ENCODE measurements at places on chromosomes 2 and 18. TPM values are rescaled to one million over a fixed set of nuclear protein-coding genes. Genes with fewer than 3 reads are reported as not detected.

TDRD15 gene
- total RNA-seq: not detected

NAB1 gene
- 53.7 TPM for total RNA-seq

DDX1 gene
- 44.2 TPM for total RNA-seq

FAM110C gene
- 13.2 TPM for total RNA-seq

RNF181 gene
- total RNA-seq: 61.1 TPM

GRCh38 chr18:61831071-61831470, 61.7 kb downstream of the RNF152 start:
- H3K4me3 ChIP-seq: no peak overlapping the region
- no peaks in the 10 kb centered on the region for H3K27me3 ChIP-seq
- H3K4me1 ChIP-seq: peaks cover 2% of the 10 kb centered on the region
- no peaks in the 10 kb centered on the region for H3K36me3 ChIP-seq

DNA sequence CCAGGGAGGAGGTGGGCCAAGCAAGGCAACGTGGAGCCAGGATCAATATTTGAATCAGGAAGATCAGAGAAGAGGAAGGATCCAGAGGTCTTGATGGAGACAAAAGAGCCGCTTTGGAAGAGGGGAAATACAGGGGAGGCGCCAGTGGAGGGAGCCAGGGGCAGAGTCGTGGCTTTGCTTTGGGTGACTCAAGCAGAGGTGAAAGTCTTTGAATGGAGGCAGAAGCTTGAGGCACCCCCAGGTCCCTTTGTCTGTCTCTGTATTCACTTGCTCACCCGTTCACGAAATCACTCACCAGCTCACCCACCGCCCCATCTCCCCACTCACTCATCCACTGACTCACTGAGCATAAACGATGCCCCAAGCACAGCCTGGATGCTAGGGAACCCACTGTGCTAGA, 134.1 kb downstream of the ACOXL start:
- H3K36me3 ChIP-seq: no peaks in the 10 kb centered on the region
- no peaks in the 10 kb centered on the region for H3K4me1 ChIP-seq
- H3K27ac ChIP-seq: no peak overlapping the region
- H3K27me3 ChIP-seq: no peaks in the 10 kb centered on the region

DNA sequence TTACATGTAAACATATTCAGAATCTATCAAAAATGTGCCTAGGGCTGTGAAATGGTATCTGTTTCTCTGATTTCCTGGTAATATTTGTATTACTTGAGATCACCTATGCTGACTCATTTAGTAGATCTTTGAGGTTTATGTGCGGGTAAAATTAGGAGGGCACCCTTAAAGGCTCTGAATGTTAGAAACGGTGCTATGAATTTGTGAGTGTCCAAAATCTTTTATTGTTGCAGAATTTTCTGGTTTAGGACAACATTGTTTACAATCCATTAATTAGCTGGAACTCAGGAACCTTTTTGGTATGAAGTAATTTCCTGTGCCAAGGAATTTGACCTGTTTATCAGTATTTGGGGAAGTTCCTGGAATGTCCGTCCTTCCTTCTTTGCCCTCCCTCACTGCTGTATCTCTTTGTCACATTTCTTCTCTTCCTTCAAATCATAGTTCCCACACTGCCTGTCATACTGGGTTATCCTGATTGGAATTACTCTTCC, 130.5 kb downstream of the TANC1 start:
- H3K4me1 ChIP-seq: peaks cover 21% of the 10 kb centered on the region
- H3K27me3 ChIP-seq: no peaks in the 10 kb centered on the region
- no peaks in the 10 kb centered on the region for H3K36me3 ChIP-seq
- H3K4me3 ChIP-seq: no peak overlapping the region
- no peak overlapping the region for H3K27ac ChIP-seq

DNA sequence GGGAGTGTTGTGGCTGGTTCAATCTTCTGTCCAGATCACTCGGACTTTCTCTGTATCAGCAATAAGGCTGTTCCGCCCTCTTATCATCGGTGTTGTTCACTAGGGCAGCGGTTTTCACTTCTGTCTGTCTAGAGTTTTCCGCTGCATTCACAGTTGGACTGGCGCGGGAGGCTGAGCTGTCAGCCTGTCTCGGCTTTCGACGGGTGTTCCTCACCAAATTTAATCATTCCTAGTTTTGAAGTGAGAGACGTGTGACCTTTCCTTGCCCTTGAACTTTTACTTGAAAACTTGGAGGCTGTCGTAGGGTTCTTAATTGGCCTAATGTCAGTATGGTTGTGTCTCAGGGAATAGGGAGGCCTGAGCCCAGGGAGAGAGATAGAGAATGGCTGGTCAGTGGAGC, 108.3 kb downstream of the NFATC1 start:
- peak; percentile 1 for DNase-seq
- H3K36me3 ChIP-seq: no peaks in the 10 kb centered on the region
- no peaks in the 10 kb centered on the region for H3K27me3 ChIP-seq
- no peak overlapping the region for H3K27ac ChIP-seq
- peaks cover 12% of the 10 kb centered on the region for H3K4me1 ChIP-seq

- no peak overlapping the region for H3K27ac ChIP-seq
- peak; percentile 82 for DNase-seq
- no peaks in the 10 kb centered on the region for H3K36me3 ChIP-seq
Measured at GRCh38 chr18:48193521-48194492, 215.4 kb downstream of the ZBTB7C start.

- no peaks in the 10 kb centered on the region for H3K27me3 ChIP-seq
- H3K4me3 ChIP-seq: no peak overlapping the region
- no peak overlapping the region for H3K27ac ChIP-seq
- H3K4me1 ChIP-seq: no peaks in the 10 kb centered on the region
Measured at GRCh38 chr2:8779795-8780671, 57.4 kb downstream of the KIDINS220 start.

DNA sequence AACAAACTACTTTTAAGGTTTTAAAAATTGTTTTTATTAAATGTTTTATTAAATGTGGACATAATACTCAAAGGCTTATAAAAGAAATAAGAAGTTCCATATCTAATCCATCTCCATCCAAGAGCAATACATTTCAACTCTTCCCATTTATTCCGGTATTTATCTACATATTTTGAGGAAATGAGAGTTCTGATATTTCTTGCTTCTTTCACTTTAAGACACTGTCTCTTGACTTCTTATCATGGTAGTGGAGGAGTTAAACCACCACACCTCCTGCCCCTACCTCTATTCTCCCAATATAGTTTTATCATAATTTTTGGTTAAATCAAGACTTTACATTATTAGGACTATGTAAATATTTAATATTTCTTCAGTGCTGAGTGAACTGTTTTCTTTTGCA, 40.7 kb downstream of the TTR start:
- H3K36me3 ChIP-seq: no peaks in the 10 kb centered on the region
- H3K27me3 ChIP-seq: no peaks in the 10 kb centered on the region
- no peak overlapping the region for H3K27ac ChIP-seq
- no peak for DNase-seq
